ENCODE measurements at places on chromosomes 11 and 22.
A peak's percentile ranks its signal among the peaks of the same experiment; 100 is the strongest.

GRCh38 chr11:111444040-111444439, 65.0 kb upstream of the POU2AF1 start:
- DNase-seq: no peak

GRCh38 chr11:125061281-125061680, 1.8 kb upstream of the SLC37A2 start:
- no peak for DNase-seq

DNA sequence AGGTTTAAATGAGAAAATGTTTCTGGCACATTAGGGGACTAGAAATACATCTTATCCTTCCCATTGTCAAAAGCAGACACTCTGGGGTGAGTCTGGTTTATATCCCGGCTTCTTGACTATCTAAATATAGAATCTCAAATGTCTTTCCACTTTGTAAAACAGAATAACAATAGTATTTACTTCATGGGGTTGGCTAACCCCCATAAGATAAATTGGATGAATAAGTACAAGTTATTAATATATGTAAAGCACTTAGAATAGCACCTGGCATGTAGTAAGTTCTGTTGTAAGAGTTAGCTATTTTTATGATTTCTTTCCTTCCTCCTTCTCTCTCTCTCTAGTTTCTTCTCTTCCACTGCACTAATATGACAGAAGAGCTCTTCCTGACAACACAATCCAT, 499.1 kb downstream of the INSC start:
- no peak for DNase-seq

GRCh38 chr11:70547386-70547785, 149.1 kb downstream of the CTTN start:
- DNase-seq: no peak

- no peak for DNase-seq
Observed at GRCh38 chr11:124656774-124657630, 16.5 kb downstream of the SIAE start.

DNA sequence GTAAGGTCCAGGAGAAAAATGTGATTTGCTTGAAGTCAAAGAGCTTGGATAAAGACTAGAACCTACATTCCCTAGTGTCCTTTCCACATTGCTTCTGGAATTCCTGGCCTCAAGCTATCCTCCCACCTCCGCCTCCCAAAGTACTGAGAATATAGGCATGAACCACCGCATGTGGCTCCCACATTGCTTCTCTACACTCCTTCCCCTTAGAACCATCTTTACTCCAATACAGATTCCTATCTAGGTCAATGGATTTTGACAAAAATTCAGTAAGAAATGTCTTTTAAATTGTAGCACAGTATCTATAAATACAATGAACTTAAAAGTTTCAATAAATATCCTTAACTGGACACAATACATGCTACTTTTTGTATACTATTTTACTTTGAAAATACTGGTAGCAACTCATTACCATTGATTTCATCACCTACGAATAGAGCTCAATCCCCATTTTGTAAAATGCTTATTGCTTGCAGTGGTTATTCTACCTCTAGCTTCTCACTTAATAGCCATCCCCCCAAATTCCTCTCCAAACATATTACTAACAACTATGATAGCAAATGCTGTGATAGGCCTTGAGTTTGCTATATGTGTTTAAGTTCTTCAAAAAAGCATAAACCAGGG, 53.4 kb downstream of the GAB2 start:
- no peak for DNase-seq

DNA sequence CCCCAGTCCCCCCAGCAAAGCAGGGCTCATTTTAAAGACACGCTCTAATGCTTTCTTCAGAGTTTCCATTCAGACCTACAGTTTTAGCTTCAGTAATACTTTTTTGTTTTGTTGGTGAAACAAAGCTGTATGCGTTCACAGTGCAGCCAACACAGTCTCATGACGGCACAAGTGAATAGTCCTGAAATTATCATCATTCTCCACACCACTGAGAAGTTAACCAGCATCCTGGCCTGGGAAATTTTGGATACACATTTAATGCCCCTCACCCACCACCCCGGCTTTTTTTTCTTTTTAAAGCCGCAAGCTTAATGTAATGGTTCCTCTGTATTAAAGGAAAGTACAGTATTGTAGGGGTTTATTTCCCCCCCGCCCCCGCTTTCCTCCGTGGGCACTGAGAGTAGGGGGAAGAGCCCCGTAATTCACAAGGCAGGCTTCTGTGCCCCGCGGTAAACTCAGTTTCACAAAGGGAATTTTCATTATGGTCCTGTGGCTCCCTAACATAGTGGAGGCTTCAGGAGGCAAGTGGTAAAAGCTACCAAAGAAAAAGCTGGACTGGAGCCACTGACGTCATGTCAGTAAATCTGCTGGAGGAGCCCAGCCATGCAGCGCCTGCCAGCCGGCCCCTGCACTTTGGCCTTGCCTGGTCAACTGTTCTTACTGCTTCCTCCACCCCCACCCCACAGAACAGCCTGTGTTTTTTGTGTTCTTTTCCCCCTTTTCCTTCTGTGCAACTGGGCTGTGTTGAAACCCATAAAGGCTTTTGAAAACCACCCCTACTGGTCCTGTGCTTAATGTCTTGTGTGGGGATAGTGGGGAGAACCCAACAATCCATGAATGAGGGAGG, 18.2 kb downstream of the TEAD1 start:
- DNase-seq: no peak

- DNase-seq: peak; percentile 53
Observed at GRCh38 chr11:73313652-73314051, 5.6 kb downstream of the ARHGEF17 start.

GRCh38 chr22:37330200-37331033, 48.1 kb downstream of the CYTH4 start:
- DNase-seq: no peak

- no peak for DNase-seq
Observed at GRCh38 chr22:24400726-24401596, 26.4 kb upstream of the ADORA2A start.

GRCh38 chr11:7905549-7905948, 25.5 kb downstream of the OR10A6 start:
- DNase-seq: no peak

GRCh38 chr11:32960553-32961164, 55.0 kb upstream of the DEPDC7 start:
- peak; percentile 60 for DNase-seq

GRCh38 chr11:1503708-1504104, 17.1 kb upstream of the MOB2 start:
- no peak for DNase-seq

- peak; percentile 44 for DNase-seq
Observed at GRCh38 chr11:76380159-76380976, 564 bp downstream of the THAP12 start.

DNA sequence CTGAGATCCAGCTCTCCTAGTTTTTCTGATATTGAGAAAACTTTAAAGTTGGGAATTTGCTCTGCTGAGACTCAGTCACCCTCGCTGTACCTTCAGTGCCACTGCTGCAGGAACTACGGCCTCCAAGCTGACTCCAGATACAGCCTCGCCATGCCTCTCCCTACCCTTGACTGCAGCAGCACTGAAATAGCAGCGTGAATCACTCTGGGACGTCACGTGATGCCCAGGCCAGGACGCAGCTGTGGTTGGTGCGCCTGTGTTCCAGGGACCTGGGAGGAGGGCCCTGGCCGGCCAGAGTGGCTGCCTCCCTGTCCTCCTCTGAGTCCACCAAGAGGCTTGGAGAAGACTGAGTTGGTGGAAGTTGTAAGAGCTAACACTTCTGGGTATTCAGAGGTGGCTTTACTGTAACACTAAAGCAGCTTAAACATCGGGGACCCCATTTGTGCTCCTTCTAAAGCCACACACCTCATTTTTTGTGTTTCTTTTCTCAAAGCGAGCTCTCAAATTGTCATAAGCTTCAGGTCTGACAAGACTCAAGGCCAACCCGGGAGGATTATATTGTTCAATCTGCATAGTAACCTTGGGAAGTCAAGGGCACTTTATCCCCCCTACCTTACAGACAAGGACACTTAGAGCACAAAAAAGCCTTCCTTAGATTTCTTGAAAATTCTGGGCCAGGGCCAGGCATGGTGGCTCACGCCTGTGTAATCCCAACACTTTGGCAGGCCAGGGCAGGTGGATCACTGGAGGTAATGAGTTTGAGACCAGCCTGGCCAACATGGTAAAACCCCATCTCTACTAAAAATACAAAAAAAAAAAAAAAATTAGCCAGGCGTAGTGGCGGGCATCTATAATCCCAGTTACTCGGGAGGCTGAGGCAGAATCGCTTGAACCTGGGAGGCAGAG, 4.2 kb upstream of the STIP1 start:
- peak; percentile 87 for DNase-seq

DNA sequence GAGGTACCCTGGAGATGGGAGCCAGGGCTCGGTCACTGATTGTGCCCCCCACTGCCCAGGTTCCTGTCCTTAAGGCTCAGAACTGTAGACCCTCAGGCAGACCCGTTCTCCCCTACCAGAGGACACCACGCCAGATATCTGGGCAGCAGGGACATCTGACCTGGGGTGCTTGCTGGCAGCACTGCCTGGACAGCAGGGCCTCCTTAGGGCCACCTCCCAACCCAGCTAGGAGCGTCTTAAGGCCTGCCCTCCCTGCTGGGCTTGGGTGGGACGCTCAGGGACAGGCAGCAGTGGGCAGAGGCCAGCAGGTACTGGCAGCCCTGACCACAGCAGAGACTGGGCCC, 3.1 kb downstream of the POLR2L start:
- DNase-seq: no peak

DNA sequence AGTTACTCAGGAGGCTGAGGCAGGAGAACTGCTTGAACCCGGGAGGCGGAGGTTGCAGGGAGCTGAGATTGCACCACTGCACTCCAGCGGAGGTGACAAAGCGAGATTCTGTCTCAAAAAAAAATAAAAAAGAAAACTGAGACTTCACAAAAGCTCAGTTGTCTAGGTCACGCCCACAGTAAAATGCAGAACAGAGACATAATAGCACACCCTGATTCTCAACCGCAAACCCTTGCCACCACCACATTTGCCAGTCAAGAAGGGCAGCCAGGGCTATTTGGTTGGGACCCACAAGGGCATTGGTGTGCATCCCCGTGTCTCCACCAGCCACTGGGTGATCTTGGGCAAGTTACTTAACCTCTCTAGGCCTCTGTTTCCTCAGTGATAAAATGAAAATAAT, 25.4 kb downstream of the CREB3L1 start:
- DNase-seq: no peak

GRCh38 chr11:95849087-95849825, 59.0 kb downstream of the CEP57 start:
- peak; percentile 84 for DNase-seq

DNA sequence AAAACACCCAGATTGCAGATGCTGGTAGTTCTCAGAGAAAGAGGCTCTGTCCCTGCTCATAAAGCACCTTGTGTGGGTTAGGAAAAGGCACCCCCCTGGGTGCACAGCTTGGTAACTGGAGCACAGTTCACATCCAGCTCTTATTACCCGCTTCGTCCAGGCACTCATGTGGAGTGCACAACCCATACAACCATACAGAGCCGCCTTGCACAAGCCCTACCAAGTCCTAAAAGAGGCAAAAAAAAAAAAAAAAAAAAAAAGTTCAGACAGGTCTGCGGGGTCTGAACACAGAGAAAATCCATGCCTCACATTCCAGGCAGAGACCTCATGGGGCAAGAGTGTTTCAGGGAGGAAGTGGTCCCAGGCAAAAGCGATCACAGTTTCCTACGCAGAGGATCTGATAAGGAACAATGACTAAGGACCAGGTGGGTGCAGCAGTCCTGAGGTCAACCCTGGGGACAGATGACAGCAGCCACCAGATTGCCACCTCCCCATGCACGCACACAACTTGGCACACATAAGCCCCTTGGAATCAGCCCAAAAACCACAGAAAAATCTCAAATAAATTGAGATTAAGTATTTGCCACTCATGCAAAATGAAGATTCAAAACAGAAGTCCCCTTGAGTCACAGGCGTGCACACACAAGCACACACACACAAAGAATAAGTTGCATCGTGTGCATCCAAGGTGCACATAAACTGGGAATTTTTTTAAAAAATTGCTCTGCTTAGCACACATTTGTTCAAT, 12.3 kb downstream of the MB start:
- DNase-seq: no peak

GRCh38 chr22:21778705-21779363, 43.2 kb upstream of the YPEL1 start:
- no peak for DNase-seq

DNA sequence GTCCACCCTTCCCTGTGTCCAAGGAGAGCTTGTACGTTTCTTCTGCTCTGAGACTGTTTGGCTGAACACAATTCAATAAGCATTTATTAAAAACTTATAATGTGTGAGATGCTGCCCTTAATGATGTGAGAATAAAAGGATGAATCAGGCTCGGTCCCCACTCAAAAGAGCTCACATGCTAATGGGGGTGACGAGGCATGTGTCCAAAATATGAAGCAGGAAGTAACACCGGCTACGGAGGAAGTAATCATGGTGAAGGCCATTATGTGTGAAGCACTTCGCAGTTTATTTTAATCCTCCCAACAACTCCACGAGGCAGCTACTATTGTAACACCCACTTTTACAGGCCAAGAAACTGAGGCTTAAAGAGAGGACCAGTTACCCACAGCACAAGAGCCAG, 3.4 kb upstream of the RASD2 start:
- no peak for DNase-seq

DNA sequence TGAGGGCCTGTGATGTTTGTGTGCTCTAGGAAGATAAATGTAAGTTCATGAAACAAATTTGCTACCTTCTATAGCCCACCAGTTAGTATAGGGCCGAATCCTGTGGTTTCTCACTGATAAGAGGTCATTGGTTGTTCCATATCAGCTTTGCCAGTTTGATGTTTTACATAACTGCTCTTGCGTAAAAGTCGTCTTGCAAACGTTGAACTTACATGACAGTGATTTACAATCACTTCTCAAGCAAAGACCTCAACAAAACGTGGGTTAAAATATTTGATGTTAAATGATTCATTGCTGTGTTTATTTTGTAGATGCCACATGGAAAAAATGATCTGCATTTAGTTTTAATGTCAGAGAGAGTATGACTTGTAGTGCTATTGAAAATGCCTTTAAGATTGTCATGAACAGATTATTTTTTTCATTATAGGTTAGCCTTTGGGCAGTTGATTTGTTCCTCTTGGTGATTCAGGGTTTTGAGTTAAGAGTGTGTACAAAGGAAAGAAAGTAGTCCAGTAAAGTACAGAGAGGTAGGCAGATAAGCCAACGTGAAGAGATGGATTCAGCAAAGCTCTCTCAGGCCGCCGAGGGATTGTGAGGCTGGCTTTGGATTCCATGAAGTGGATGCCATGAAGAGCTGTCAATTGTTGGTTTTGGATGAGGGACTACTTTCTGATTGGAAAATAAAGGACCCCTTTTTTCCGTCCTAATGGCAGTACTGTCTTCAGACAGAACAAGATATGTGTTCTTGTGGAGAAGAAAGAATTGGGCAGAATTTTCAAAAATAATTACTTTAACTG, 2.6 kb downstream of the EWSR1 start:
- DNase-seq: no peak

- DNase-seq: no peak
Observed at GRCh38 chr11:56706486-56706885, 7.6 kb downstream of the OR9G1 start.

All from Kasumi-1 (cell line).